Stimulated activated CD4-positive, alpha-beta T cell treated with anti-CD3 and anti-CD28 coated beads, Interleukin-15, amount 100 ng/mL, for 48 hours (primary cell): ENCODE measurements at places on chromosomes 13 and 19.

DNA sequence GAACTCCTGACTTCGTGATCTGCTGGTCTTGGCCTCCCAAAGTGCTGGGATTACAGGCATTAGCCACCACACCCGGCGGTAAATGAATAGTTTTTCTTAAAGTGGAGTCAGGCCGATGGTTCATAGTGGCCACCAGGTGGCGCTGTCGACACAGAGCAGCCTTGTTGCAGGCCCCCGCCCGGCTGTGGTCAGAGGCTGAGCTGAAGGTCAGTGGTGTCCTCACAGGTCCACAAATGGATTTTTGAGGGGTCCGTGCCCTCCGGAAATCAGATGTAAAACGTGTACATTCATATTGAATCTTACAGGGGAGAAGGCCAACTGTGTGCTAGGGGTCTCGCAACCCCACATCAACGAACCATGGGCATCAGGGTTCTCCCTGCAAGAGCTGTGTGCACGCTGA, 13.4 kb upstream of the WDR18 start:
- DNase-seq = no peak

- no peak for DNase-seq
Observed at GRCh38 chr19:33437393-33437820, 63.9 kb downstream of the CEBPG start.

DNA sequence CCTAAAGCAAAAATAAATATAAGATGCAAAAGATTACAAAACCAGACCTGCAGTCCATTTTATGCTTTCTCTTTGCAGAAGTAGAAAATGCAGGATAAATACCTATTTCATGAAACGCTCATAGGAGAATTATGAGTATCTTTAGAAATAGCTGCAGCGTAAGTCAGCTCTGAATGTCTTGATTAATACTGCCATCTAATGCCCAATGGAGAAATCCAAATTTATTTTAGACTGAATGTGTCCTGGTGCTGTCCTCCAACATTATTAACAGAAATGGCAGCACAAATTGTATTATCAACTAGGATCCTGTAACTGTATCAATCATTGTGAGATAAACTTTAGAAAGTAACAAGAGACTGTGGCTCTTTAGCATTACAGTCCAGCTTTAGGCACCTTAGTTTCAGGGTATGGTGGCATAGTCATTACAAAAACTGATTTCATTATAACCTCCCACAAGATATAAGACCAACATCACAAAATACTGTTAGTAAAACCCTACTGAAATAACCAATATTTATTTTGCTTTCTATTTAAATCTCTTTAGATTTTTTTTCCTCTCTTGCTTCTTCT, 162.1 kb upstream of the MIR17HG start:
- no peak for DNase-seq

DNA sequence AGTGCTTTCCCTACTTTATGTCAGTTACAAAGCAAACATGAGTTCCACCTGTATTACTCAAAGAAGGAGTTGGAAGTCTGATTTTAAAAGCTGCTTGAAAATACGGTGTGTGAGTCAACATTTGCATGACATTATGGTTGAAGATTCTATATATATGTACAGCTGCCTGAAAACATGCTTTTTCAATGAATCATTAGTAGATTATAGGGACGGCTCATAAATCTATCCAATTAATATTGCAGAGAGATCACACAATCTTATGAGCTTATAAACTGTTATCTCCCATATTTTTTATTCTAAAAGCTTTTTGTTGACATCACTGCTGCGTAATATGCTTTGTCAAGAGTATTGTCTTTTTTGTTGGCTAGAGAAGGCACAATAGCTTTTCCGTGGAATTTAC, 873.8 kb downstream of the SLITRK6 start:
- DNase-seq = no peak

- DNase-seq = no peak
Observed at GRCh38 chr13:78102121-78102677, 183.6 kb upstream of the EDNRB start.
